ENCODE measurements at places on chromosomes 1 and 21. TPM values are rescaled to one million over a fixed set of nuclear protein-coding genes. Genes with fewer than 3 reads are reported as not detected.

The S100A1 gene
- not detected for total RNA-seq

The PPM1J gene
- total RNA-seq, result 4.3 TPM

The PRDX1 gene
- total RNA-seq, result 286 TPM

GRCh38 chr1:212127221-212127620 is 91.7 kb downstream of the DTL start:
- H3K27ac ChIP-seq, result no peak overlapping the region
- DNase-seq, result no peak
- no peaks in the 10 kb centered on the region for H3K36me3 ChIP-seq
- H3K4me1 ChIP-seq, result no peaks in the 10 kb centered on the region
- no peaks in the 10 kb centered on the region for H3K27me3 ChIP-seq

- no peaks in the 10 kb centered on the region for H3K27me3 ChIP-seq
- no peak overlapping the region for H3K27ac ChIP-seq
- DNase-seq, result no peak
- H3K4me3 ChIP-seq, result no peak overlapping the region
Observed at GRCh38 chr1:24505816-24506215, 3.2 kb downstream of the RCAN3 start.

GRCh38 chr1:1125945-1126344 is 10.1 kb upstream of the C1orf159 start:
- H3K4me1 ChIP-seq, result no peaks in the 10 kb centered on the region
- H3K36me3 ChIP-seq, result no peaks in the 10 kb centered on the region
